ENCODE measurements at places on chromosomes 11 and 22. TPM values are rescaled to one million over a fixed set of nuclear protein-coding genes. Genes with fewer than 3 reads are reported as not detected.

MEN1 gene
- 6.5 TPM for total RNA-seq

- peak overlapping the region; percentile 91 for H3K4me3 ChIP-seq
- no peaks in the 10 kb centered on the region for H3K36me3 ChIP-seq
- peak overlapping the region; percentile 99 for H3K27ac ChIP-seq
- H3K27me3 ChIP-seq: no peaks in the 10 kb centered on the region
Measured at GRCh38 chr22:46735747-46736608, 2.1 kb downstream of the CERK start.

MS4A7 gene
- total RNA-seq: 4.3 TPM

PARVB gene
- 132 TPM for total RNA-seq

PRG2 gene
- total RNA-seq: not detected

OR51B4 gene
- total RNA-seq: not detected

DNA sequence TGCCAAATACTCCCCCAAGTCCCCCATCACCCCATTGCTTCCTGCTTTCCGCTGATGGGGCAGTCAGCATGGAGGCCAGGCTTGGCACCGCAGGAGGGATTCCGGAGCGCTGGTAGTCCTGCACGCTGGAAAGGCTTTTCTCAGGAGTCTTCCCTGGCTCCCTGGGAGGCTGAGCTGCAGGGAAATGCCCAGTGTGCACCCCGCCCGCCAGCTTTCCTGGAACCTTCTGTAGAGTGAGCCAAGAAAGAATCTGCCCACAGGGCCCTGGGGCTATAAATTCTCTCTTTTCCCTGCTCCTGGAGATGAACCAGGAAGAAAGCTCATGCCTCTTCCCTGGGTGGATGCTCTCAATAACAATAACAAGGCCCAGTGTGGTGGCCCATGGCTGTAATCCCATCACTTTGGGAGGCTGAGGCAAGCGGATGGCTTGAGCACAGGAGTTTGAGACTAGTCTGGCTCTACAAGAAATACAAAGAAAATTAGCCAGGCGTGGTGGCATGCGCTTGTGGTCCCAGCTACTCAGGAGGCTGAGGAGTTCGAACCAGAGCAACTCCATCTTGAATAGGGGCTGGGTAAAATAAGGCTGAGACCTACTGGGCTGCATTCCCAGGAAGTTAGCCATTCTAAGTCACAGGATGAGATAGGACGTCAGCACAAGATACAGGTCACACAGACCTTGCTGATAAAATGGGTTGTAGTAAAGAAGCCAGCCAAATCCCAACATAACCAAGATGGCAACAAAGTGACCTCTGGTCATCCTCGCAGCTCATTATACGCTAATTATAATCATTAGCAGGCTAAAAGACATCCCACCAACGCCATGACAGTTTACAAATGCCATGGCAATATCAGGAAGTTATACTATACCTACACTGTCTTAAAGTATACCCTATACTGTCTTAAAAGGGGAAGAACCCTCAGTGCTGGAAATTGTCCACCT lies 46.4 kb upstream of the FTH1 start:
- H3K4me3 ChIP-seq: no peak overlapping the region
- no peak for DNase-seq
- H3K36me3 ChIP-seq: no peaks in the 10 kb centered on the region
- H3K27me3 ChIP-seq: no peaks in the 10 kb centered on the region
